ENCODE measurements at places on chromosomes 5 and 9. TPM values are rescaled to one million over a fixed set of nuclear protein-coding genes. Genes with fewer than 3 reads are reported as not detected.
A peak's percentile ranks its signal among the peaks of the same experiment; 100 is the strongest.

- no peak for DNase-seq
Measured at GRCh38 chr5:26864061-26864460, 174.3 kb downstream of the CDH9 start.

DNA sequence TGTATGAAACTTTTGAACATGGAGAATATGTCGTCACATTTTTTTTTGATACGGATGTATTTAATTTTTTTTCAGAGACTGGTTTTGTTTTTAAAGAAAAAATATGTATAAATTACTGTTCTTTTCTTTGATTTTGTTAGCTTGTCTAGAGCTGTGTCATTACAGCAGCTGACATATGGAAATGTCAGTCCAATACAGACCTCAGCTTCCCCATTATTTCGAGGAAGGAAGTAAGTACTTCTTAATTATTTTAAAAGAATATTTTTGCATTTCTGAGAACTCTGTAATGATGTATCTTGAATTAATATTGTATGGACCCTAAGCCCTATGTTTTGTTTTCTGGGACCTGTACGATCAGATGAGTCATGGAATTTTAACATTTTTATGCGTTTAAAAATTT is 7.6 kb downstream of the TENT2 start:
- DNase-seq, result no peak

GRCh38 chr5:124193371-124193789 is 553.1 kb downstream of the ZNF608 start:
- DNase-seq, result no peak

DNA sequence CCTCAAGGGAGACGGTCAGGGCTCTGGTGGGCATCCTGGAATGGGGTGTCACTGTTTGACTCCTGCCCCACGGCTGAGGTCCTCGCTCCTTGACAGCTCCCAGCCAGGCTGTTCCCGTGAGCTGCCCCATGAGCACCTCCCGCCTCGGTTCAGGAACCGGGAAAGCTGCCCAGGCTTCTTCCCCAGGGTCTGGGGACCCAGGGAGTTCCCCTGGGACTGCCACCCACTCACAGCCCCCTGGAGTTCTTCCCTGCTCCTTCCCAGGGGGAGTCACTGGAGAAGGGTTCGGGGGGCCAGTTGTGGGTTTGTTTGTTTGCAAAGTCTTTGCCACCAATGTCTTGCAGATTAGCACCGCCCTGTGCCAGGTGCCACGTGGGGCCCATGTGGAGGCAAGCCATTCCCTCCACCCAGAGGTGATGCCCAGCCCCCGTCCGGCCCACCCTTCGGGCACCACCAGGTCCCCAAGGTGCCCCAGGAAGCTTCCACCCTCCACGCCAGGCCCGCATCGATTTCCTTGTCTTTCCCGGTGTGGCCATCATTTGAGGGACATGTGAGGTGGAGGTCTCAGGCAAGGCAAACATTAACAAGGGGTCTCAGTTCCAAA is 1.3 kb downstream of the PLPP7 start:
- DNase-seq, result no peak

- DNase-seq, result peak; percentile 21
Measured at GRCh38 chr5:135437796-135438560, 9.2 kb downstream of the DCANP1 start.

GRCh38 chr9:4573176-4573575 is 82.9 kb downstream of the SLC1A1 start:
- no peak for DNase-seq

DNA sequence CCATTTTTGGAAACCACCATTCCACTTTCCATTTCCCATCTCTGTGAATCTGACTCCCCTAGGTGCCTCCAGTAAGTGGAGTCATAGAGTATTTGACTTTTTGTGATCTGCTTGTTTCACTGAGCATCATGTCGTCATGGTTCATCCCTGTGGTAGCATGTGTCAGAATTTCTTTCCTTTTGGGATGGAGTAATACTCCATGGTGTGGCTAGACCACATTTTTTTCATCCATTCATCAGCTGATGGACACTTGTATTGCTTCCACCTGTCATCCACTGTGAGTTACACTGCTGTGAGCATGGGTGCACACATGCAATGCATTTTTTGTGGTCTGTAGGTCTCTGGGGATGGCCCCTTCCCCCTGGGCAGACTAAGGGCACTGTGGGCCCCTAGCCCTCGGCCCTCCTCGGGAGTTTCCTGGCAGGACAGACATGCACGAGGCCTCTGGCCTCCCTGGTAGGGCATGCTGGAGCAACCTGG is 115.9 kb downstream of the GADD45G start:
- DNase-seq, result no peak

Gene FOXD4
- total RNA-seq, result 0.26 TPM
